ENCODE measurements at places on chromosomes 7 and 10.

DNA sequence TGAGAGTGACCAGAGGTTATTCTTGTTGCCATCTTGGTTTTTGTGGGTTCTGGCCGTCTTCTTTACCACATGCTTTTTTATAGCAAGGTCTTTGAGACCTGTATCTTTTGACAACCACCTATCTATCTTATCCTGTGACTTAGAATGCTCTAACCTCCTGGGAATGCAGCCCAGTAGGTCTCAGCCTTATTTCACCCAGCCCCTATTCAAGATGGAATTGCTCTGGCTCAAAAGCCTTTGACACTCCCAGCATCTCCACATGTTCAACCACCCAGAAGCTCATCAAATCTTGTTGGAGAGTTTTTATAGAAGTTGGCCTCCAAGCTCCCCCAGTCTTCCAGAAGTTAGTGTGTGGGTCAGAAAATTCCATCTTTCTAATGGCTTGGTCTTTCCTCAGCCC lies 464.3 kb upstream of the NRP1 start:
- H3K4me1 ChIP-seq, result no peaks in the 10 kb centered on the region

DNA sequence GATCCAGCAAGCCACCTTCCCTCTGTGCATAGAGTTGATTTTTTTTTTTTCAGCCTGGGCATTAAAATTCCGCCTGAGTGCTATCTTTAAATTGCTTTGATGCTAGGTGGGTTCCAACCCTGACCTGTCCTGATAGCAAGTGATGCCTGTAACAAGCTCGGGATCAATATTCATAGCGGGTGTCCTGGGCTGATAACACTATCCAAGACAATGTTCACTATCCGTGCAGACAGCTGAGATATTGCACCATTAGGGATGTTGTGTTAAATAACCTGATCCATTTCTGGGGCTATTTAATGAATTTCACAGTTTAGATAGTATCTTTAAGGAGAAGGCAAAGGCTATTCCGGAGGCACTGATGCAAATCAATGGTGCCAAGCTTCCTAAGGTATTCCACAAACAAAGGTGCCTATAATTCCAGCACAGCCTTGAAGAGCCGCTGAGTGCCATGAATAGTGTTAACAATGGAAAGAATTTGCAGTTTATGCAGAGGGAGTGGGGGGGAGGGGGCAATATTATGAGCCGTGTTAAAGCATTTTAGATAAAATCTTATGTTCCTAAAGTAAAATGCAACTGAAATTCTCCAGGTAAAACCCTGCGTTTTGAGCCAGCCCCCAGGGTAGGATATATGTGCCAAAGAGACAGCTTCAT lies 4.2 kb upstream of the NKX1-2 start:
- H3K27ac ChIP-seq, result no peak overlapping the region
- H3K4me3 ChIP-seq, result no peak overlapping the region
- H3K27me3 ChIP-seq, result peaks cover 4% of the 10 kb centered on the region
- H3K36me3 ChIP-seq, result no peaks in the 10 kb centered on the region

DNA sequence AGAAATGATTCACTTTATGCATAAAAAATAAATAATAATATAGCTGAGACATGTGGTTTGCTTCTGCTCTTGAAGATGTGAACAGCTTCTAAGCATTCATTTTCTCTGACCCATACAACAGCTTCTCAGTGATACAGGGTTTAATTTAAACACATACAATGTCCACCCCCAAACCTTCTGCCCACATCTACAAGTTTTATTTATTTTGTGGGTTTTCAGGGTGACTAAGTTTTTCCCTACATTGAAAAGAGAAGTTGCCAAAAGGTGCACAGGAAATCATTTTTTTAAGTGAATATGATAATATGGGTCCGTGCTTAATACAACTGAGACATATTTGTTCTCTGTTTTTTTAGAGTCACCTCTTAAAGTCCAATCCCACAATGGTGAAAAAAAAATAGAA lies 17.2 kb downstream of the INHBA start:
- no peaks in the 10 kb centered on the region for H3K36me3 ChIP-seq
- no peak for DNase-seq
- no peaks in the 10 kb centered on the region for H3K4me1 ChIP-seq

GRCh38 chr7:117034851-117035464 lies 81.7 kb downstream of the ST7 start:
- H3K27ac ChIP-seq, result no peak overlapping the region
- DNase-seq, result no peak
- no peaks in the 10 kb centered on the region for H3K27me3 ChIP-seq
- no peak overlapping the region for H3K4me3 ChIP-seq
- no peaks in the 10 kb centered on the region for H3K4me1 ChIP-seq

GRCh38 chr7:105675934-105676371 lies 94.7 kb upstream of the EFCAB10 start:
- H3K4me3 ChIP-seq, result no peak overlapping the region
- H3K36me3 ChIP-seq, result no peaks in the 10 kb centered on the region
- H3K4me1 ChIP-seq, result peaks cover 52% of the 10 kb centered on the region
- H3K27ac ChIP-seq, result no peak overlapping the region

GRCh38 chr7:69864274-69864673 lies 266.0 kb downstream of the AUTS2 start:
- H3K27me3 ChIP-seq, result no peaks in the 10 kb centered on the region
- H3K4me3 ChIP-seq, result no peak overlapping the region
- no peak for DNase-seq
- H3K36me3 ChIP-seq, result no peaks in the 10 kb centered on the region

DNA sequence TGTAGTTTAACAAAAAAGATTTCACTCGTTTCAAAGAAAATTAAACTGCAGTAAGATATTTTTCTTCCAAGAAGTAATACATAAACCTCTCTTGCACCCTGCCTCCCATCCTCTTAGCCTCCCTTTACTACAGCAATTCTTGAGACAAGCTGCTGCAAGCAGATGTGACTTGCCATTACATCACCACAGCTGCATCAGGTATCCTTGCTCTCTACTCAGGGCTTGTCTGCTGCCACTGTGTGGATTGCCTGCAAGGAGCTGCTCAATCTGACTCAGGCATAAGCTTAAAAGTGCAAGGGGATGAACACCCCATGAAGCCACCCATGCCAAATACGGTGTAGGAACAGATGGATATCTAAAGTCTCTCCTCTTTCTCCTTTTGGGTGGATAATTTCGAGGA lies 609.9 kb downstream of the DNAJB9 start:
- H3K4me1 ChIP-seq, result no peaks in the 10 kb centered on the region
- H3K4me3 ChIP-seq, result no peak overlapping the region
- no peaks in the 10 kb centered on the region for H3K36me3 ChIP-seq

- H3K27me3 ChIP-seq, result peaks cover 2% of the 10 kb centered on the region
- no peaks in the 10 kb centered on the region for H3K36me3 ChIP-seq
- DNase-seq, result no peak
- H3K4me3 ChIP-seq, result no peak overlapping the region
- no peak overlapping the region for H3K27ac ChIP-seq
Observed at GRCh38 chr7:131509781-131510180, 46.6 kb downstream of the PODXL start.

DNA sequence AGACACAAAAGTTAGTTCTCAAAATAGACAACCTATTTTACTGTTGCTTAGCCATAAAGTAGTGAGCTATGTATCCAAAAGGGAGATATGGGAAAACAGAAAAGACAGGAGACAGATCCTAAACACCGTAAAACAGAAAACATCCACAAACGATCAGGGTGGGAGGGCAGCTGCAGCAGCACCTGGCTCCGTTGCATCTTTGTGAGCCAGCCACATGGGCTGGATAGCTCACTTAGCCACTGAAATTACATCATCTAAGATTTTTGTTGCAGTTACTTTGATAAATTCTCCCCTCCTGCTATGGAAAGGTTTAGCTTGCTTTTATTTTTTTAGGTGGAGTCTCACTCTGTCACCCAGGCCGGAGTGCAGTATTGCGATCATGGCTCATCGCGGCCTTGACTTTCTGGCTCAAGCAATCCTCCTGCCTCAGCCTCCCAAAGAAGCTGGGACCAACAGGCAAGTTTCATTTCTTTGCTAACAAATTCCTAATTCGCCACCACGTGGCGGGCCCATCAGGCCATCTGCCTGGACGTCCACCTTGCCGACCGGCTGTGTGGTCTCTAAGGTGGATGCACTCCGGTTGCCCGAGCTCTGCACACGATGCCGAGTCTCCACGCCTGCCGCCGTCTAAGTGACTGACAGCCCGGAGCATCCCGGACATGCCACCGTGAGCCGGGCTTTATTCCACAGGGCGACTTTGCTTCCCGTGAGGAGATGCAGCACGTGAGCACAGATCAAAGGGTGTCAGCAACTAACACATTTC lies 159.8 kb downstream of the DIP2C start:
- H3K4me1 ChIP-seq, result no peaks in the 10 kb centered on the region
- no peak for DNase-seq
- H3K27ac ChIP-seq, result no peak overlapping the region
- no peak overlapping the region for H3K4me3 ChIP-seq
- H3K27me3 ChIP-seq, result no peaks in the 10 kb centered on the region
- H3K36me3 ChIP-seq, result no peaks in the 10 kb centered on the region

DNA sequence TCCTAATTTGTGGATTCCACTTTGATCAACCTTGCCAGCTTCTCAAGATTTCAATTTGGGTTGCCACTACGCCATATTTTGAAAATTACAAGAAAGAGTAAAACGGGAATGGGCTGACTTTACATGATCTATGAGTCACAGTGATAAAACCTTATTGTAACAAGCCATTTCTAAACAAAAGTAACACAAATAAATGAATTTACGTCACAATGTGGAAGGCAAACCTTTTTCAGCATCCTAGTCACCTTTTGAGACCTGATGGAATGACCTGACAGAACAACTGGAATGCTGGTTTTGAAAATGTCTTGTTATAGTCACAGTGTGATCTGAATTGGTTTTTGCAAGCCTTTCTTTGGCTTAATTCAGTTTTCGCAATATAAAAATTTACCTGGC lies 85.9 kb downstream of the CDK6 start:
- H3K4me3 ChIP-seq, result no peak overlapping the region
- no peak for DNase-seq
- no peaks in the 10 kb centered on the region for H3K4me1 ChIP-seq

GRCh38 chr7:157151626-157152339 lies 13.1 kb downstream of the UBE3C start:
- no peak overlapping the region for H3K4me3 ChIP-seq
- no peak for DNase-seq

- no peaks in the 10 kb centered on the region for H3K36me3 ChIP-seq
- no peaks in the 10 kb centered on the region for H3K4me1 ChIP-seq
- no peak overlapping the region for H3K4me3 ChIP-seq
- DNase-seq, result no peak
- H3K27ac ChIP-seq, result no peak overlapping the region
Observed at GRCh38 chr10:62870866-62871265, 54.7 kb upstream of the EGR2 start.

DNA sequence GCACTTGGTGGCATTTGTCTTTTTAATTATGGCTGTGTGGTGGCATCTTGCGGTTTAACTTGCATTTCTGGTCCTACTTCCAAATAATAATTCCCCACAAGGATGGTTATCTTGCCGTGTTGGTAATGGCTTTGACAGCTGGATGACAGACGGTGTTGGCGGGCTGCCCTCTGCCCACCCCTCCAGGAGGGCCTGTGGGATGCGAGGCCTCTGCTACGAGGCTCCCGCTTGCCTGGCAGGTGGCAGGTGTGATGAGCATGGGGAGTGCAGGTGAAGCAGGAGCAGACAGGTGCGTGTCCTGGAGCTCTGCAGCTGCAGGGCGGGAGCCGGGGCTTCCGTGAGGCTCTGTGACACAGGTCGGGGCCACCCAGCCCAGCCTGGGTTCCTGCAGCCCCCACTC lies 11.8 kb downstream of the INPP5A start:
- DNase-seq, result no peak
- H3K4me1 ChIP-seq, result peaks cover 10% of the 10 kb centered on the region
- no peaks in the 10 kb centered on the region for H3K27me3 ChIP-seq
- H3K36me3 ChIP-seq, result no peaks in the 10 kb centered on the region
- H3K27ac ChIP-seq, result no peak overlapping the region
- no peak overlapping the region for H3K4me3 ChIP-seq

DNA sequence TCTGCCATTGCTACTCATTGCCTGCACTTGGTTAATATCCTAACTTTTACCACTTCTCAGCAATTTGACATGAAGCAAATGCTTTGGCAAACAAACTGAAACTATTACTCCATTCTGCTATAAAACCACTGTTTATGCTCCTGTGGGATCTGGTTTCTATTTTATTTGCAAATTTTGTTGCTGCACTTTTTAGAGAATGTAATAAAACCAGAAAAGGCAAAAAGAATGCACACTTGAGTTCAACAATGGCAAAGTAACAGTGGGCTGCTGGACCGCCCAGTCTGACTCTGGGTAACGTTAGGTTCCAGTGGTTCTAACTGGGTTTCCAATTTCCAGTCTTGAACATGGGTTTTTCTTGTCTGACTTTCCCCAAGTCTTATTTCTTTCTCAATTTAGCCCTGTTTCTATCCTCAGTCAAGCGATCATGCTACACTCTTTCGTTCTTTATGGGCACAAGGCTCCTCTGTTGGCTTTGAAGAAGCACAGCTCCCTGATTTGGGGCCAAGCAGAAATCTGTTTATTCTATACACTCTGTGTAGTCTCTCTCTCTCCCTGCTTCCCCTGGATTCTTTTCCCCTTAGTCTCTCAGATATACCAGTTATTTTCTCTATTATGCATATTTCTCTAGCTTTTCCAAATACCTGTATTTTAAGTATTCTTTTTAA lies 129.2 kb upstream of the FAM3C start:
- H3K4me3 ChIP-seq, result no peak overlapping the region
- DNase-seq, result no peak
- H3K27ac ChIP-seq, result no peak overlapping the region
- H3K36me3 ChIP-seq, result no peaks in the 10 kb centered on the region
- H3K4me1 ChIP-seq, result no peaks in the 10 kb centered on the region

- no peak overlapping the region for H3K4me3 ChIP-seq
- H3K27me3 ChIP-seq, result no peaks in the 10 kb centered on the region
- H3K4me1 ChIP-seq, result no peaks in the 10 kb centered on the region
- DNase-seq, result no peak
- H3K27ac ChIP-seq, result no peak overlapping the region
- no peaks in the 10 kb centered on the region for H3K36me3 ChIP-seq
Observed at GRCh38 chr10:49388161-49388560, 7.7 kb downstream of the DRGX start.

Data from naive thymus-derived CD4-positive, alpha-beta T cell (primary cell).